ENCODE measurements at places on chromosomes 1 and 21. TPM values are rescaled to one million over a fixed set of nuclear protein-coding genes. Genes with fewer than 3 reads are reported as not detected.

- DNase-seq = no peak
Observed at GRCh38 chr1:32801096-32801715, 16.0 kb downstream of the YARS1 start.

UBAP2L gene
- 48.9 TPM for total RNA-seq

RIMKLA gene
- total RNA-seq = 3.8 TPM

ALX3 gene
- not detected for total RNA-seq

- no peak for DNase-seq
Observed at GRCh38 chr1:86567878-86568277, 21.0 kb downstream of the CLCA4 start.

- DNase-seq = no peak
Observed at GRCh38 chr1:229636042-229636441, 10.0 kb downstream of the URB2 start.

GRCh38 chr1:108117945-108118902 lies 81.9 kb downstream of the SLC25A24 start:
- peak; percentile 75 for DNase-seq

CFHR4 gene
- total RNA-seq = not detected

DNA sequence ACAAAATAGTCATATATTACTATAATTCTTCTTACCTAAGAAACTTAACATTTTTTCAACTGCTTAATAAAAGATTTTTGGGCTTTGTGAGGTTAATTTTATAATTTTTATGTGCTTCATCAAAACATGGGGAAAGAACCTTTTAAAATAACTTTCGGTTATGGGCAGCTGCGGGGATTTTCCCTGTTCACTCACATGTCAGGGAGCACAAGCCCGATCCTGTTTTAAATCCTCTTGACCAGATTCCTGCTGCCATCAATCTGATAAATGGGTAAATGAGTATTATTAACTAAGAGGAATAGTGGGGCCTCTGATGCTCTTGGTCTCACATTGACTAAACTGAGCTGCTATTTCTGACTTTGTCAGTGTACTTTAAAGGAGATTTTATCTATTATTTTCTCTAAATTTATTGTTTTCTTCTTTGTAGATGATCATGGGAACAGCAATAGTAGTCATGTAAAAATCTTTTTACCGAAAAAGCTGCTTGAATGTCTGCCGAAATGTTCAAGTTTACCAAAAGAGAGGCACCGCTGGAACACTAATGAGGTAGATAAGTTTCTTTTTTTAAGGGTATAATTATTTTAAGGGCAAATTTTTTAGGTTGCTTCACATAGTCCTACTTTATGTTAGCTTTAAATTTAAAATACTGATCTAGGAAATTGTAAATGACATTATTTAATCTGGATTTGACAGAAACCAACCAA lies 39.6 kb downstream of the CAMTA1 start:
- no peak for DNase-seq

SPAG17 gene
- total RNA-seq = not detected

- DNase-seq = no peak
Observed at GRCh38 chr1:116510361-116510760, 60.5 kb downstream of the CD58 start.

- DNase-seq = no peak
Observed at GRCh38 chr1:18412882-18413353, 67.8 kb upstream of the KLHDC7A start.

GRCh38 chr1:112244131-112244530 lies 151.9 kb upstream of the CTTNBP2NL start:
- no peak for DNase-seq

DNA sequence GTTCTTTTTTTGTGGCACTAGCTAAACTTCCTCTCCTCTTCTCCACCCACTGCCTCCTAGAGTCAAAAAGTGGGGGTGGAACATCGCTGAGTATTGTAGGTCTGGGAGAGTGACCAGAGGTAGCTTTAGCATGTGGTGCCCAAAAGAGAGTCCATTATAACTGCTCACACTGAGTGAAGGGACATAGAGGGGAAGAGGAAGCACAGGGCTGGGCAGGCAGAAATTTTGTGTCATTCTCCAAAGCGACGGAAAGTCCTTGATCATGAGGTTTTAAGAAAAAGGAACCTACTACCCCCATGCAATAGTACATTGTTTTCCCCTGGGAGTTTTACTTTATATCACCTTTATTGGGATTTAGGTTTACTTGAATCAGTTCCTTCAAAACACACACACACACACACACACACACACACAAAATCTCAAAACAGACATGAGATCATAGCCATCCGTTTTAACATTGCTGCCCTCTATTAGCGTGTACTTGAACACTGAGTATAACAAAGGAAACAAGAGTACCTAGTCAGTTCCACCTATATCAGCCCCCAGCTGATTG lies 4.1 kb downstream of the CD84 start:
- DNase-seq = no peak

DNA sequence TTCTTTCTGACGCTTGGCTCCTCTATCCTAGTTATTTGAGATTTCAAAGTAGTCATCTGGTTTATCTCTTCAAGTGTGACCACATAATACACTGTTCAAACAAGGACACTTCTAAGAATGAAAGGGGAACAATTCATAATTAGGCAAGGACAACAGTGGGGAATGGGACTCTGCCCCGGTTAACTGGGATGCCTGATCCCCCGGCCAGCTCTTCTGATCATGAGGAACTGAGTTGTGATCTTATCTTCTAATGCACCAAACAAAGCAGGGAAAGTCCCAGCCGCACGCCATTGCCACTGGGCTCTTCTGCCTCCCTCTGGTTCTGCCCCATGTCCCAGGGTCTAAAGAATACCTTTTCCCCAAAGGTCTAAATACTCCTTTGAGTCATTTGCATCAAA lies 158.2 kb upstream of the IRF2BP2 start:
- DNase-seq = peak; percentile 50

- DNase-seq = peak; percentile 87
Observed at GRCh38 chr1:228989992-228990827, 254.9 kb downstream of the RHOU start.

DNA sequence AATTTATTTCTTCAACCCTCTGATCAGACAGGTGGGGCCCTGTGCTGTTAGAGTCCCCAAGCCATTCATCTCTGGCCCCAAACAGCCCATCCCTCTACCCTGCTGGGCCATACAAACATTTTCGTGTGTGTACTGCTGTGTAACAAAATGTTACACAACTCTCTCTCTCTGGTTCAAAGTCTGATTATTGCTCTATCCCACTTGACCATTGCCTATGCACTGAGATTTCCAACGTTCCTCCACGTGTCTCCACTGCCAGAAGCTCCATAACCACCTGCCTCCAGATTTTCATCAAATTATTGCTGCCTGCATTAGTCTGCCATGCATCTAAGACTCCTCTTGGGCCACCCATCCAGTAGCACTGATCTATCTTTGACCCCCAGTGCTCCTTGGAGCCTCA lies 104.8 kb downstream of the ELAVL4 start:
- no peak for DNase-seq

SEMA4A gene
- total RNA-seq = 2.0 TPM

IL6R gene
- total RNA-seq = 21.8 TPM

DNA sequence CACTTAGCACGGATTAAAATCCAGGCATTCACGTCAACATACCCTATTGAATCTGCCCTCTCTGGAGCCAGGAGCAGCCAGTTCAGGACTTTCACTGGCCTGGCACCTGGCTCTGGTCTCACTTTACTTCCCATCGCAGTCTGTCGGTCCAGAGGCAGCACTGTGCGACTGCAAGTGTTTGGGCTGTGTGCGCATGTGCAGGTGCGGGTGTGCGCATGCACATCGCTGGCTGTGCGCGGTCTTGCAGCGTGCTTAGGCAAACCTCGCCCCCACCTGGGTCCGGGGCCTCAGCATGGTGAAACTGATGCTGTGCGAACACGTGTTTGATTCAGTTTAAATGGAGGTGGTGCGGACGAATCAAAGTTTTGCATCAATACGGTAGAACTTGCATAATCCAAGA lies 38.0 kb downstream of the ATF3 start:
- no peak for DNase-seq

- DNase-seq = no peak
Observed at GRCh38 chr1:153217212-153217611, at the start of gene PRR9. Gene PRR9, plus strand, starts transcription at chr1:153217584. Its CDS starts 561 bp downstream, at chr1:153218145.

- no peak for DNase-seq
Observed at GRCh38 chr1:226123591-226124471, 61.3 kb downstream of the H3-3A start.

DNA sequence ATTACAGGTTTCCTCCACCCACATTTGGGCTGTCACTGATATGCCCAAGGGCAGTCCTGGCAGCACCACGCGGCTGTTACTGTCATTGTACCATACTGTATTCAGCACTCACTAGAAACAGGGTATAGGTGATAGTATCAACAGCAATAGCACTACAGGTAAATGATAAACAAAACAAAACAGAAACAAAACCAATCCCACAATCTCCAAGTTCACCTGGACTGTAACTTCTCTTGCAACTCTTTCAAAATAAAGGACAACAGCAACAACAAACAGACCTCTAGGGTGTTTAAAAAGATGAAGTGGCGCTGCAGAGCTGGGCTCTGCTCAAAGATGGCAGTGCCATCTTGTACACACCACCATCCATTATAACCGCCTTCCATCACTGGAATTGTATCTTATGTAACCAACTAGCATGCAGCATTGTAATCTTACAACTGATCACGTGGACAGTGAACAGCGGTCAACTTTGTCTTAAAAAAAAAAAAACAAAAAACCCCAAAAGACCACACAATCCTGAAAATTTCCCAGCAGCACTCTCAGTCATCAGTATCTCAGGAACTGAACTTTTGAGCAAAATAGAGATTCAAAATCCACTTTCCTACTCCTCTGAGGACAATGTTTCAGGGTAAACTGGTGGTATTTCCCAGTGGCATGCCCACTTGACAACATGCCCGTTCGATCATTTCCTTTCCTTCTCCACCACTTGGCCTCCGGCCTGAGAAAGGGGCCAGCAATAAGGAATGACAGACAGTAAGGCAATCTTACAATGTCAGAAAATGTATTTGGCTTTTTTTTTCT lies 3.8 kb downstream of the IRF2BP2 start:
- no peak for DNase-seq

DNA sequence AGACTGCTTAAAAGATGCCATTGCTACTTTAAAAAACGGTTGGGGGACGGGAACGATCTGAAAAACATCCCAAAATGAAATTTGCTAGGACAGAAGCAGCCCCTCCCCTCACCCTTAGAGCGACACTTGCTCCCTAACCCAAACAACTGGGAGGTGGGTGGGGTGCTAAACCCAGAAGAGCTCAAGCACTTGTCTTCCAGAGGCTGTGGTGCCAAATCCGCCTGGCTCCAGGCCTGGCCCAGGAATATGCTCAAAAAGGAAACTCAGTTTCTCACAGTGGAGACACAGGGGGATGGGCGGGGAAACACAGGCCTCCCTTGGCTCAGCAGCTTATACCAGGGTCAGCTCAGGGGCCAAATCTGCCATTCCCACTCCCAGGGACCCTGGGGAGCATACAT lies 644 bp upstream of the PBXIP1 start:
- DNase-seq = no peak

- no peak for DNase-seq
Observed at GRCh38 chr1:183444243-183444642, 26.1 kb upstream of the NMNAT2 start.
